Activated T-helper 2 cell treated with anti-CD3 and anti-CD28 coated beads, Interferon-gamma antibody, Interleukin-2, Interleukin-4, amounts not matched to agents 10 μg/mL and 5 μg/mL and 100 μg/mL, durations not matched to agents 14 hours and 24 hours and 36 hours (primary cell): ENCODE measurements at places on chromosomes 3 and 15.

GRCh38 chr3:5731100-5731499 lies 543.6 kb downstream of the EDEM1 start:
- H3K36me3 ChIP-seq: no peaks in the 10 kb centered on the region
- no peaks in the 10 kb centered on the region for H3K27me3 ChIP-seq
- H3K4me1 ChIP-seq: no peaks in the 10 kb centered on the region
- H3K27ac ChIP-seq: no peak overlapping the region
- H3K4me3 ChIP-seq: no peak overlapping the region

- DNase-seq: no peak
- H3K4me1 ChIP-seq: peaks cover 2% of the 10 kb centered on the region
- no peak overlapping the region for H3K27ac ChIP-seq
- H3K36me3 ChIP-seq: no peaks in the 10 kb centered on the region
- no peak overlapping the region for H3K4me3 ChIP-seq
- H3K27me3 ChIP-seq: peaks cover 35% of the 10 kb centered on the region
Observed at GRCh38 chr3:170196833-170197232, 15.3 kb upstream of the PHC3 start.

DNA sequence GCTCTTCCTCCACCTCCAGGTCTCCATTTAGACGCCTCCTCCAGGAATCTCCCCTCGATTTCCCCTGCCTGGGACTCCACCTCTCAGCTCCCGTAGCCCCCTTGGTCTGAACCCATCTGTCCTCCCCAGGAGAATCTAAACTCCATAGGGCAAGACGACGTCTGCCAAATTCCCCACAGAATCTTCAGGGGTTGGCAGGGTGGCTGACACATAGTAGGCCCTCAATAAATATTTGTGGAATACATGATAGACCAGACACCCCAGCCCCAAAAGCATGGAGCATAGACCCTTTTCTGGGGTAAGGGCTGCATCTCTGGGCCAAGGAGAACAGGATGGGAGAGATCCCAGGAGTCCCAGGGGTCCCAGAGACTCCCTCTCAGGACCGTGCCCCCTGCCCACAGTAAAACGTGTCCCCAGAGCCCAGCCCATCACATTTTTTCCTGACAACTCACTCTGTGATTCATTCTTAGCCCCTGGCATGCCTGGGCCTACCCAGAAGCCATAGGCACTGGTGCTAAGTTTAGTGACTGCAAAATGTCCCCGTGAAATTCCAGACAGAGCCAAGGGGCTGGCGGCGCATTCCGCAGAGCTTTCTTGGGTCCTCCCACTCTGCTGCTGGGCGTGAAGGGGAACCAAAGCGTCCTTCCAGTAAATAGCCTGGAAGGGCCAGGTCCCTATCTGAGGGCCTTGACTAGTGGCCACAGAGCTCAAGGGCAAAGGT lies 78.0 kb upstream of the SLC6A6 start:
- H3K36me3 ChIP-seq: no peaks in the 10 kb centered on the region
- no peaks in the 10 kb centered on the region for H3K27me3 ChIP-seq
- H3K4me1 ChIP-seq: no peaks in the 10 kb centered on the region
- no peak overlapping the region for H3K4me3 ChIP-seq
- no peak overlapping the region for H3K27ac ChIP-seq
- no peak for DNase-seq

DNA sequence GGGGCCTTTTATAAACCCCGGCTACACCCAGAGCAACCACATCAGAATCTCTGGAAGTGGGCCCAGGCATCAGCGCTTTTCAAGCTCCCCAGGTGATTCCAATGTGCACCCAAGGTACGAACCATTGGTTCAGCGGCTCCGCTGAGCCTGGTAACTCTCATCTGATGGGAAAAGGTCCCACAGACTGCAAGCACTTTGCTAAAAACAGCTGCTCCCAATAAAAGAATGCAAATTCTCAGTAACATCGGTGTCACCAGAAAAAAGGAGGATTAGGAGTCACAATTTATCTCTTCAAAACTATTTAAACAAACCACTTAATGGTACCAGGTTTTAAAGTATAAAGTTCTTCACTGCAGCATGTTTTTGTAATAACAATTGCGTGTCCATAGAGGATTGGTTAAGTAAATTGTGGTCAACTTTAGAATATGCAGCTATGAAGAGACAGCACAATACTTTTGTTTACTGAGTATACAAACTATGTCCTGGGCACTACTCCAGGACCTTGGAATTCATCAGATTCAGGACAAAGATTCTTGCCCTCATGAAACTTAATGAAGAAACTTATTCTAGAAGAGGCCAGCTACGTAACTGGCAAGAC lies 660.7 kb upstream of the ADAMTS9 start:
- H3K4me3 ChIP-seq: no peak overlapping the region
- H3K27me3 ChIP-seq: no peaks in the 10 kb centered on the region
- DNase-seq: no peak
- H3K27ac ChIP-seq: no peak overlapping the region
- H3K4me1 ChIP-seq: no peaks in the 10 kb centered on the region

DNA sequence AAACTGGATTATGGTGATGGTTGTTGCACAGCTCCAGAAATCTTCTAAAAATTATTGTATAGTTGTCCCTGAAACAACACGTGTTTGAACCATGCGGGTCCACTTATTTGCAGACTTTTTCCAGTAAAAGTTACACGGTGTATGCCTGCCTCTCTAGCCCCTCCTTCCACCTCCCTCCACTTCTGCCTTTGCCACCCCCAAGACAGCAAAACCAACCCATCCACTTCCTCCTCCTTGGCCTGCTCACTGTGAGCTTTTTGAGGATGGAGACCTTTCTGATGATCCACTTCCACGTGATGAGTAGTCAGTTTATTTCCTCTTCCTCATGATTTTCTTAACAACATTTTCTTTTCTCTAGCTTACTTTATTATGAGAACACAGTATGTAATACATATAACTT lies 5.4 kb downstream of the CYFIP1 start:
- H3K27ac ChIP-seq: peak overlapping the region; percentile 2
- peaks cover 15% of the 10 kb centered on the region for H3K27me3 ChIP-seq
- H3K4me1 ChIP-seq: peaks cover 21% of the 10 kb centered on the region
- no peak for DNase-seq
- no peaks in the 10 kb centered on the region for H3K36me3 ChIP-seq
- no peak overlapping the region for H3K4me3 ChIP-seq

DNA sequence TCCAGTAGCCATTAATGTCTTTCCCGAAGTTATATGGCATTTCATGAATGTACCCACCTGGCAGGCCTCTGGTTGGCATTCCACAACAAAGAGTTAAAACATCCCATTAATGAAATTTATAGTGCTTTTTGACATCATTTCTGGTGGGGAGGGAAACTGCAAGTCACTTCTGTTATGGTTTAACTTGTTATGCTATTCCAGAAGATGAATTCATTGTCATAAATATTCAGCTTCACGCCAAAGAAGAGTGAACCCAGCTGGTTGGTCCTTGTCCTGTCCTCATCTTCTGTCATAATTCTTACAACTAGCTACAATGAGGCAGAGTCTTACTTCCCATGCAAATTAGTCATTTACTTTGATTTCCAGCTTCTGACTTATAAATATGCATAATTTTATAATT lies 471.5 kb downstream of the FGF12 start:
- no peaks in the 10 kb centered on the region for H3K27me3 ChIP-seq
- no peak overlapping the region for H3K4me3 ChIP-seq
- no peak for DNase-seq
- no peak overlapping the region for H3K27ac ChIP-seq

- DNase-seq: no peak
- H3K27me3 ChIP-seq: no peaks in the 10 kb centered on the region
- H3K36me3 ChIP-seq: no peaks in the 10 kb centered on the region
- H3K27ac ChIP-seq: no peak overlapping the region
- no peaks in the 10 kb centered on the region for H3K4me1 ChIP-seq
- no peak overlapping the region for H3K4me3 ChIP-seq
Observed at GRCh38 chr3:99313485-99313884, 324.9 kb upstream of the COL8A1 start.

DNA sequence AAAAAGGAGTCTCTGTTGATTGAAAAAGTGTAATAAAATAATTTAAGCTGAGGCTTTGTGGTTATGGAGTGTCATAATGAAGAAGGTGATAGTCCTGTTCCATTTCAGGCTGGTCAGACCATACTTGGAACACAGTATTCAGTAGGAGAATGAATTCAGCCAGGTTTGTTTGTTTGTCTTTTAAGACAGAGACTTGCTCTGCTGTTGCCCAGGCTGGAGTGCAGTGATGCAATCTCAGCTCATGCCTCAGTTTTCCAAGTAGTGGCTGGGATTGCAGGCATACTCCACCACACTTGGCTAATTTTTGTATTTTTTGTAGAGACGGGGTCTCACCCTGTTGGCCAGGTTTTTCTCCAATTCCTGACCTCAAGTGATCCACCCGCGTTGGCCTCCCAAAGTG lies 33.5 kb downstream of the IQGAP1 start:
- H3K4me3 ChIP-seq: no peak overlapping the region
- H3K36me3 ChIP-seq: peaks cover 32% of the 10 kb centered on the region
- no peaks in the 10 kb centered on the region for H3K27me3 ChIP-seq
- peak overlapping the region; percentile 72 for H3K27ac ChIP-seq
- H3K4me1 ChIP-seq: peaks cover 62% of the 10 kb centered on the region

DNA sequence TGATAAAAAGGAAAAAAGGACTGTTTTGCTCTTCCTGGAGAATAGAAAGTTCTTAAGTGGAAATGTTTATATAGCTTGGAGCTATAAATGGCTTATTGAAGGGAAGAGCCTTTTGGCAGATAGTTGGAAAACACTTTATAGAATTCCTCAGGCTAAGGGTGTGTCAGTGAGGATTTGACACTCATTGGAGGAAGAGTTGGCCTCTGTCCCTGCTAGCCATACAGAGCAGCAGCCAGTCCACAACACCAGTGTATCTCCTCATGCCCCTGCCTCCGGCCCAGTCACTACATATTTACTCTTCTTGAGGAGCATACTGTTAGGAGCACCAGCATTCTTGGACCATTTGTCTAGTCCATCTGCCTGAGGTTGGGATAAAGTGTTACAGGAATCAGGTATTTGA lies 36.2 kb downstream of the KLHL18 start:
- peaks cover 32% of the 10 kb centered on the region for H3K36me3 ChIP-seq
- peaks cover 3% of the 10 kb centered on the region for H3K4me1 ChIP-seq
- no peak overlapping the region for H3K4me3 ChIP-seq
- no peak overlapping the region for H3K27ac ChIP-seq

DNA sequence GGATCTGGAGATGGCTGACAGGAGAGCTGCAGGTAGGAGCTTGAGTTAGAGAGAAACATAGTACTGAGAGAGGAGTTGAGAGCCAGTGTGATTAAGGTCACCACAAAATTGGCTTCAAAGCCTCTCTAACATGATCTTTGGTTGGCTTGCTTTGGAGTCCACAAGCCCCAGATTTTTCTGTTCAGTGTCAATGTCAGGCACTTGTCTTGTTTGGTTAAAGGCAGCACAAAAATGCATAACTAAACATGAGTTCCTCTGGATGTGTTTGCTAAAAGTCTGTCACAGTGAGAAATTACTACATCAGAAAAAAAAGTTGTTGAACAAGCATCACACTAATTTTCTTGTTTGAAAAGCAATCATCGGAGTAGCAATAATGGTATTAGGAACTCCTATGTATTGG lies 440.5 kb downstream of the NTRK3 start:
- no peaks in the 10 kb centered on the region for H3K4me1 ChIP-seq
- no peaks in the 10 kb centered on the region for H3K36me3 ChIP-seq
- DNase-seq: no peak
- H3K27me3 ChIP-seq: no peaks in the 10 kb centered on the region
- H3K4me3 ChIP-seq: no peak overlapping the region

DNA sequence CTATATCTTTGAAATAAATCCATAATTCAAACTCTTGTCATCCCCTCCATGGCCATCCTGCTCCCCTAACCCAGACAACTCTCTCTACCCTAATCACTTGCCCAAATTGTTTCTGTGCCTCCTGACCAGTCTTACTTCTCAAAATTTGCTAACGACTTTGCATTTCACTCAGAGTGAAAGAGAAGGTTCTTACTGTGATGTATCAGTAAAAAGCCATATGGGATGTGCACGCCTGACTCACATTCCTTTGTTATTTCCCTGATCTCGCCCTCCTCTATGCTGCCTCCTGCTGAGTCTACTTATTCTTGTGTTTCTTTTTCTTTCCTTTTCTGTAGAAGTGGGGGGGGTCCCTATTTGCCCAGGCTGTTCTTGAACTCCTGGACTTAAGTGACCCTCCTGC lies 487.2 kb upstream of the FRG2C start:
- H3K4me1 ChIP-seq: no peaks in the 10 kb centered on the region
- DNase-seq: no peak
- H3K36me3 ChIP-seq: no peaks in the 10 kb centered on the region
- H3K4me3 ChIP-seq: no peak overlapping the region
- H3K27me3 ChIP-seq: no peaks in the 10 kb centered on the region

DNA sequence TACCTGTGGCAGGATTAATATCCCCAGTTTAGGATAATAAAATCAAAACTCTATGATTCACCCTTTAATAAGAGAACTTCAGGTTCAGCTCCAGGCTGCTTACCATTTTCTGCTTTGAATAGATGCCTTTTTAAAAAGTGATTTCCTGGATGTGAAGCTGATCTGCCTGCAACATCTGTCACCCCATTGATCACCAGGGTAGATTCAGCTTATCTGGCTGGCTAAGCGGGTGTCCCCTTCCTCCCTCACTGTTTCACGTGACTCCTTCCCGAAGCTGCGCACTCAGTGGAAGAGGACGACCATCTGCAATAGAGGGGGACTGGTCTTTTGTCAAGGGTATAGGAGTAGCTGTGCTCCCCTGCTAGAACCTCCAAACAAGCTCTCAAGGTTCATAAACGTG lies 128.1 kb downstream of the IL1RAP start:
- DNase-seq: no peak
- no peak overlapping the region for H3K27ac ChIP-seq
- H3K36me3 ChIP-seq: peaks cover 63% of the 10 kb centered on the region
